Activated CD4-positive, alpha-beta memory T cell treated with anti-CD3 and anti-CD28 coated beads for 36 hours (primary cell): ENCODE measurements at places on chromosomes 5 and 9.

DNA sequence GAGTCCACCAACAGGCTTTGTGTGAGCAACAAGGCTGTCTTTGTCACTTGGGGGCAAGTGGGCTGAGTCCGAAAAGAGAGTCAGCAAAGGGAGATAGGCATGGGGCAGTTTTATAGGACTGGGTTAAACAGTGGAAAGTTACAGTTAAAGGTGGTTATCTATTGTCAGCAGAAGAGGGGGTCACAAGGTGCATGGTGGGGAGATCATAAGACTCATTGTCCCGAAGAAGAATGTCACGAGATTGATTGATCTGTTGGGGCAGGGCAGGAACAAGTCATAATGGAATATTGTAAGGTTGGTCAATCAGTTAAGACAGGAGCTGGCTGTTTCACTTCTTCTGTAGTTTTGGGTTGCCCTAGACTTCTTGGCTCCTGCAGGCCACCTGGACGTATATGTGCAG, 7.6 kb upstream of the HMGCS1 start:
- peaks cover 13% of the 10 kb centered on the region for H3K4me1 ChIP-seq
- H3K36me3 ChIP-seq = no peaks in the 10 kb centered on the region
- no peak overlapping the region for H3K4me3 ChIP-seq

DNA sequence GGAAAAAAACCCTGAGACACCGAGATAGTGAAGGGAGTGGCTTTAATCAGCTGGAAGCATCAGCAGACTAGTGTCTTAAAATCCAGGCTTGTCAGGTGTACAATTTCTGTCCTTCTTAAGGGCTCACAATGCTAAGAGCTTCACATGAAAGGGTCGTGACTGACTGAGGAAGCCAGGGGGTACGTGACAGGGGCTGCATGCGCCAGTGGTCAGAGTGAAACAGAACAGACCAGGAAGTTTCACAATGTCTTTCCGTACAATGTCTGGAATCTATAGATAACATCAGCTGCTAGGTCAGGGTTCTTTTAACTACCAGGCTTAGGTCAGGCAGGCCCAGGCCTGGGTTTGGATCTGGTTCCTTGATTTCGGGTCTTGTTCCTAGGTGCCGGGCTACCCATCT, 253.0 kb downstream of the CDH10 start:
- H3K27me3 ChIP-seq = no peaks in the 10 kb centered on the region
- H3K27ac ChIP-seq = no peak overlapping the region
- H3K4me3 ChIP-seq = no peak overlapping the region

DNA sequence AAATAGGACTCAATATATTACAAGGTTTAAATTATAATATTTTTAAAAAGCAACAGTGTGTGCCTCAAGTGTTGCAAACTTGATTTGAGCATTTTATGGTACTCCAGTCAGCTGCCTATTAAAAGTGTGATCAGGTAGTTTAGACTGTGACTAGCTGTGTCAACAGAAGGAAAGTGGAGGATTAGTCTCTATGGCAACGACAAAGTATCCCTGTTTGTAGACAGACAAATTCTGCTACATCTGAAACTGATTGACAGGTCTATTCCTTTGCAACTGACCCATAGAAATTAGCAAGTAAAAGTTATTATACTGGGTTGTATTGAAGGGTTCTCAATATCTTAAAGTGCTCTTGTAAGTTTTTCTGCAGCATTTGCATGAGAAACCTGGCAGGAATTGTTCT, 249.8 kb upstream of the ARRDC3 start:
- no peaks in the 10 kb centered on the region for H3K4me1 ChIP-seq
- no peaks in the 10 kb centered on the region for H3K27me3 ChIP-seq
- no peak overlapping the region for H3K4me3 ChIP-seq
- H3K27ac ChIP-seq = no peak overlapping the region
- H3K36me3 ChIP-seq = no peaks in the 10 kb centered on the region

DNA sequence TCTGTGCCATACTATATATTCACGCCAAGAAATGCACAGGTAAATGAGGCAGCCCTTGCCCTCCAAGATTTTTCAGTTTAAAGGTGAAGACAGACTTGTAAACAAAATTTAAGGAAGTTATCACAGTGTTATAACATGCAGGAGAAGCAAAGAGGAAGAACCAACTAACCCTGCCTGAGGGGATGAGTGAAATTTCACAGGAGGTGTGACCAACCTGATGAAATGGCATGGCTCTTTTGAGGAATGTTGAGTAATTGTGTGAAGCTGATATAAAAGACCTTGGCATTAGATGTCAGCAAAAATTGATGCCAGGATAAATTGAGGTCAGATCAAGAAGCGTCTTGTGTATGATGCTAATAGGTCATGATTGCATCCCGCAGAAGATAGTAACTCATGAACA, 86.5 kb downstream of the HCN1 start:
- no peaks in the 10 kb centered on the region for H3K36me3 ChIP-seq
- H3K27me3 ChIP-seq = no peaks in the 10 kb centered on the region
- H3K27ac ChIP-seq = no peak overlapping the region
- no peaks in the 10 kb centered on the region for H3K4me1 ChIP-seq
- H3K4me3 ChIP-seq = no peak overlapping the region

DNA sequence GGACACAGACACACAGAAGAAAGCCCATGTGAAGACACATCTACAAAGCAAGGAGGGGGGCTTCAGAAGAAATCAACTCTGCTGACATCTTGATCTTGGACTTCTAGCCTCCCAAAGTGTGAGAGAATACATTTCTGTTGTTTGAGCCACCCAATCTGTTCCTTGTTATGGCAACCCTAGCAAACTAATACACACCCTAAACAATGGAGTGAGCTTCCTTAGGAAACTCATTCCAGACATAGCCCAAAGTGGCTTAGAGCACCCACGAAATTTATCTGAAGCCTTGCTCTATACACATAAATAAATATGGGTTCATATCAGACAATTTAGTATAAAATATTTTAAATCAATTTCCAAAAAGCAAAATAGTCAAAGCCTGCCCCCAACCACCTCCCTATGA, 7.6 kb upstream of the TBC1D2 start:
- H3K27ac ChIP-seq = no peak overlapping the region
- H3K4me1 ChIP-seq = no peaks in the 10 kb centered on the region
- H3K4me3 ChIP-seq = no peak overlapping the region
- no peaks in the 10 kb centered on the region for H3K27me3 ChIP-seq
- no peaks in the 10 kb centered on the region for H3K36me3 ChIP-seq
- no peak for DNase-seq

DNA sequence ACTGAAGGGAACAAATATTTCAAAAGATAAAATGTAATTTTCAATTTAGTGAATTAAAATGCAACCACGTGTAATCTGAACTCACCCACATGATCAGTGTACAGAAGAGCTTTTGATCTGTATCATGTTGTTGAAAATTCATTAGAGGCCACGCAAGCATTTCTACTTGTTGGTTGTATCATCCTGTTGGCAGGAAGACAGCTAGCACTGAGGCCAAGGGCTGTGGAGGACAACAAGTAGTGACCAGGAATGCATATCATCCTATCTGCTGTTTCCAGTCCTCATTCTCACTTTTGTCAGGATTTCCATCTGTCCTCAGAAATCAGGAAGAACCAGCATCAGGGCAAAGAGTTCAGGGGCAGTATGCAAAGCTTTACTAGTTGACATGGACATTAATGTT, 29.9 kb upstream of the CKS2 start:
- H3K4me3 ChIP-seq = no peak overlapping the region
- peaks cover 21% of the 10 kb centered on the region for H3K4me1 ChIP-seq
- peaks cover 2% of the 10 kb centered on the region for H3K27me3 ChIP-seq
